ENCODE measurements at places on chromosomes 2 and 18.

DNA sequence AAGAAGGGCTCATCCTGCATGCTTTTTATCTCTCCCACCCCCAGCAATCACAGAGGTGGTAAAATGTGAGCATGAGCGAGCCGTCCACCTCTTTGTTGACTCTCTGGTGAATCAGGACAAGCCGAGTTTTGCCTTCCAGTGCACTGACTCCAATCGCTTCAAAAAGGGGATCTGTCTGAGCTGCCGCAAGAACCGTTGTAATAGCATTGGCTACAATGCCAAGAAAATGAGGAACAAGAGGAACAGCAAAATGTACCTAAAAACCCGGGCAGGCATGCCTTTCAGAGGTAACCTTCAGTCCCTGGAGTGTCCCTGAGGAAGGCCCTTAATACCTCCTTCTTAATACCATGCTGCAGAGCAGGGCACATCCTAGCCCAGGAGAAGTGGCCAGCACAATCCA, 19.5 kb downstream of the LIPG start:
- no peak for DNase-seq

- peak; percentile 73 for DNase-seq
Observed at GRCh38 chr2:56009758-56010458, 86.3 kb upstream of the EFEMP1 start.

GRCh38 chr2:8006626-8007025, 675.2 kb upstream of the ID2 start:
- DNase-seq = no peak

- no peak for DNase-seq
Observed at GRCh38 chr18:77088963-77089722, 43.4 kb downstream of the MBP start.

DNA sequence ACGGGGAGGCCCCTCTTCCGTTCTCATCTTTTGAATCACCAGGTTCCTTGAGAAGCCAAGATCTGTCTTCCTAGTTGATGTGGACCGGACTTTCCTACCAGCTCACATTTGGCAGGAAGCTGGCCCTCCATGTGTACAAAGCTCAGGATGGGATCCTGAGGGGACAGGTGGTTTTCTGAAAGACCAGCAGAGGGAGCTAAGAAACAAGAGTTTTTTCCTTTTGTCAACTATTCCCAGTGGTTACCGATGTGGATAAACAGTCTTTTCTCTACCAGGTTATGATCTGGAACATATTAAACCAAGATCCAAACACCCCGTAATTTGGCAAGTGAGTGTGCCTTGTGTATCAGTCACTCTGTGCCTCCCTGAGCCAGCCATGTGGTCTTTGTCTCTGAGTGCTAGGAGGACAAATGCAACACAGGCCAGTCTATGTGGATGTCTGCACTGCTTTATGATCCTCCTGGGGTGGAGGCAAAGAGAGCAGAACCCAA, 25.1 kb upstream of the ARHGAP25 start:
- DNase-seq = peak; percentile 70

- DNase-seq = no peak
Observed at GRCh38 chr2:70907130-70908057, 28.3 kb upstream of the ATP6V1B1 start.
